Activated naive CD4-positive, alpha-beta T cell (primary cell): ENCODE measurements at places on chromosomes 2 and 18.

DNA sequence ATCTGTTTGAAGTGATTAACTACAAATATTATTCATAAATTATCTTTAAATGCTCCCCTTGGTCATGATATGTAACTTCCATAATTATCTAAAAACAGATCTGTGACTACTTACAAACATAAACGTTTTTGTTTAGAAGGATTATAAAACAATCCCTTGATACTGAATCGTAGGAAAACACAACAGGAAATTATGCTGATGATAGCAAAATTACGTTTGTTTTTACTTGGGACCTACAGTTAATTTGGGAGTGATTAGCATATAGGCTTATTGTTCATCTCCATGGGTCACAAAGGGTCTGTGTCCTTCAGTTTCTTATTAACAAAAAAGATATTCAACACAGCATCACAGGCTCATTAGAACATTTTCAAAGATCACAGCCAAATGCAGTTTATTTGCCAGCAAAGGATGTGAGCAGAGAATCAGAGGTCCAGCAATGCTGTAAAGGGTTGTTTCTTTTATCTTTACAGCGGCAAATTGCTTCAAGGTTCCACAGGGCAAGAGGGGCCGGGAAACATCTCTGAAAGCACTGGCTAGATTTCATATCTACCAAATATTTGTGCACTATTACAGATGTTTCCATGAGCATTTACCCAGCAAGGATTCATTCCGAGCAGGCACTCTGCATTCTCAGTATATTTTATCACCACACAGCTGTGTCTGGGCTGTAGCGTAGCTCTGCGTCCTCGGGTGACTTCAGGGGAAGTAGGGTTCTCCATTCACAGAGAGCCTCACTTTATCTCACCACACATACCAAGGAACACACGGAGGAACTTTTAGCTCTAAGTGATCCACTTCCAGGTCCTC, 4.1 kb downstream of the CCDC195 start:
- DNase-seq, result no peak

GRCh38 chr2:63698786-63699548, 110.2 kb downstream of the MDH1 start:
- DNase-seq, result no peak

- peak; percentile 14 for DNase-seq
These were observed 3.4 kb downstream of the NAGK start for GRCh38 chr2:71071681-71072398.

- DNase-seq, result no peak
These were observed 600.8 kb downstream of the CPS1 start for GRCh38 chr2:211157211-211157610.

DNA sequence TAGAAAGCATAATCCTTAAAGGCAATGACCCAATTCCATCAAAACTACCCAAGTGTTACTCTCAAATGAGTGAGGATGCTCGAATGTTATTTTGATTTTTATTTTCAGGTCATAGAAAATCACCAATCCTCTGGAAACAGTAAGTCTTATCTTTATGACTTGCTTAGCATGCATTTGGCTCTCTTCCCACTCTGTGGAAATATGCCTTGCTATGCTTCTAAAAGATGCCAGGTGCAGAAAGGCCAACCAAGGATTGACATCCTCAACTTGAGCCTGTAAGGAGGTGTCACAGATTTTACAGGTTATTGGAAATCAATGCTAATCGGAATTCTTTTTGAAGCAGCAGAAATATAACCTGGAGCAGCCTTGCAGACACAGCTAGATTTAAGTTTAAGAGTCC, 543.9 kb upstream of the LINC00305 start:
- DNase-seq, result no peak
